ENCODE measurements at places on chromosomes 7 and 10.

DNA sequence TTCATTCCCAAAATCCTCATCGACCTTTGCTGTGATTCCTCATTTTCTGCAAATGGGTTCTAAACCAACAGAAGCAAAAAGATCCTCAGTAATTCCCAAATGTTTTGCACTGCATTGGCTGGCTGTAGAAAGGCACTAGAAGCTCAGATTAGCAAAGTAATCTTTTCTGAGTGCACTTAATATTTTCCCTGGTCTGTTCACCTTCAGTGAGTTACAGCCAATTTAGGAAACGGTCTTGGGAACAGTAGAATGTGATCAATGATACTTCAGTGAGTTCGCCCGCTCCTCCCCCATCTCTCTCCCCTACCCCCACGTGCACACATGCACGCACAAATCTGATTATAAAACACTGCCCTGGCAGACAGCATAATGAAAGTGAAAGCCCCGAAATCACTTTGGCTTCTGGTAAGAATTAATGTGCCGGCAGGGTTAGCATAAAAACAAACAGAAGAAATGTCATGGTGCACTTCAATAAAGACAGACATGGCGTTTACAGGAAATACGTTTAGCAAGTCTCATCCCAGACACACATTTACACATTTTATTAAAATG, 201.3 kb upstream of the CDCA7L start:
- no peak for DNase-seq

GRCh38 chr10:89837165-89838043, 136.0 kb downstream of the KIF20B start:
- DNase-seq, result peak; percentile 70

DNA sequence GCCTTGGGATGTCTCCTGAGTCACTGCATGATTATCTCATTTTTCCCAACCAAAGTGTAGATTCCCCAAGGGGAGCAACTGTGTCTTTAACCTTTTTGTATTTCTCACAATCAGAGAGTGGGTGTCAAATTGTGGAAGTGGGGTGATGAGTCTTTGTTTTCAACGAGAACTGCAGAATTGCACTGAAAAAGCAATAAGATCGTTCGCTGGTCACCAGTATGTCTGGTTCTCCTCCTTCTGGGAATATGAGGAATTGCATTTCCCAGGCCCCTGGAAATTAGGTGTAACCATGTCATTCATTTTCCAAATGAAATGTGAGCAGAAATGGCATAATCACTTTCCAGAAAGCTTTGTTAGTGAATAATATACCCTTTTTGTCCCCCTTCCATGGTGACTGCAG, 326.9 kb downstream of the GPAM start:
- no peak for DNase-seq

- DNase-seq, result no peak
These were observed 188.7 kb downstream of the PLXNA4 start for GRCh38 chr7:132387596-132387995.

- DNase-seq, result no peak
These were observed 47.7 kb downstream of the KIAA1217 start for GRCh38 chr10:24256619-24257107.

- peak; percentile 7 for DNase-seq
These were observed 48.9 kb downstream of the PARD3 start for GRCh38 chr10:34766266-34766600.
